ENCODE measurements at places on chromosomes 4 and X.

GRCh38 chr4:176090115-176090514 lies 24.5 kb downstream of the WDR17 start:
- no peak for DNase-seq

- no peak for DNase-seq
Measured at GRCh38 chrX:1248331-1249061, 20.1 kb upstream of the CSF2RA start.

- no peak for DNase-seq
Measured at GRCh38 chr4:184014301-184014700, 109.2 kb downstream of the STOX2 start.

DNA sequence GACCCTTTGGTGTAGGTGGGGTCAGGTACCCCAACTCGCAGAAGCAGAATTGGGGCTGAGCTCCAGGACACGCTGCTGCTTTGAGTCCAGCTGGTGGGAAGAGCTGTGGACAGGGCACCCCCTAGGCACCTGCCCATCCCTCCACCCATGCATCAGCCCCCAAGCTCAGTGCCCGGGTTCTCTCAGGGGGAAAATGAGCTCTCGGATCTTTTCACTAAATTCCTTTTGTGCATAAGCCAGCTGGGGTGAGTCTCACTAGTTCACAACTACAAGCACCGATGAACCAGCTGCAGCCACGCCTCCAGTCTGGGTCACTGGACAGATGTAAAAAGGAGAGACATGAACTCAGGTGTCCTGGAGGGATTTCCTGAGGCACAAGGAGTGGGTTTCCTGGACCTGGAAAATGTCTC lies 286.8 kb downstream of the CRLF2 start:
- no peak for DNase-seq

GRCh38 chr4:140134746-140135425 lies 19.1 kb downstream of the MAML3 start:
- no peak for DNase-seq

DNA sequence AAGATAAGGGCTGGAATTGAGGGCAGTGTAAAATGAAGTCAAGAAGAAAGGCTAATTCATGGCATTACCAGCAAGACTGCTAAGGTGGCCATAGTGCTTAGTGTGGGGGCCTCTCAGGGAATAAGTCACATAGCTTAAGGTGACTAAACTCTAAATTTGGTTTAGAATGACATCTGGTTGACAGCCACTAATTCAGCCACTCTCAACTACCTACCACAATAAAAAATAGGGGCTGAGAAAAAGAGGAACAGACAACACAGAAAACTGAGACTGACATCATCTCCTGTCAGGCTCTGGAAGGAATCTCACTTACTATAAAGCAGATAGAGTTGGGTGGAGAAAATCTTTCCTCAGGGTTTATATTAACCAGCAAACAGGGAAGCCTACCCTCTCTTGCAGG lies 96.9 kb downstream of the CHRDL1 start:
- no peak for DNase-seq

DNA sequence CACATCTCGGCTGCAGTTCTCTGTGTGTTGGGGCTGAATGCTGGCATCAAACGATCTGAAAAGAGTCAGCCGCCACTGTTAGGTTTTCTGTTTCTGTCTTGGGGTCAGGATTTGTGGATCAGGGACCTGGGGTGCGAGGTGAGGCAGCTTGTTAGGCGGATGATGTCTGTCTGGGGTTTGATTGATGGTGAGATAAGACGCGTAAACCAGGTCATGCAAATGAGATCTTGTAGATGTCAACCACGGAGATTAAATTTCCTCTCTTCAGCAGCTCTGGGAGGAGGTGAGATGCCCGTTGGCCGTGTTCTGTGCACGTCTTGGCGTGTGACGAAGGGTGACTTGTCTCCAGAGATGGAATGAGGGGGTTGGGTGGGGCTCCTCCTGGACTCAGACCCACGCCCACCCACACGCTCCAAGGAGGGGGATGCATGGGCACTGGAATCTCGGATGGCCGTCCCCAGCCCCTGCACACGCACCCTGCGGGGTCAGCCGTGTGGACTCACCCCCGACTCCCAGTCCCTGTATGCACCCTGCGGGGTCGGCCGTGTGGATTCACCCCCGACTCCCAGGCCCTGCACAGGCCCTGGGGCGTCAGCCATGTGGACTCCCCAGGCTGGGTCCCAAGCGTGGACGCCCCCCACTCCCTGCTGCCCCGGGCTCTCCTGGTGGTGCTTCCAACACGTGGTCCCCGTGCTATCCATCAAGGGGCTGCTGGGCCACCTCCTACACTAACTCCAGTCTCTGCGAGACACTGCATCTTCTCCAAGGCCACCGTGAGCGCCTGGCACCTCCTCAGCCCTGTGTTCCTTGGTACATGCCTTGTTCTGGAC lies 16.0 kb upstream of the UVSSA start:
- no peak for DNase-seq

DNA sequence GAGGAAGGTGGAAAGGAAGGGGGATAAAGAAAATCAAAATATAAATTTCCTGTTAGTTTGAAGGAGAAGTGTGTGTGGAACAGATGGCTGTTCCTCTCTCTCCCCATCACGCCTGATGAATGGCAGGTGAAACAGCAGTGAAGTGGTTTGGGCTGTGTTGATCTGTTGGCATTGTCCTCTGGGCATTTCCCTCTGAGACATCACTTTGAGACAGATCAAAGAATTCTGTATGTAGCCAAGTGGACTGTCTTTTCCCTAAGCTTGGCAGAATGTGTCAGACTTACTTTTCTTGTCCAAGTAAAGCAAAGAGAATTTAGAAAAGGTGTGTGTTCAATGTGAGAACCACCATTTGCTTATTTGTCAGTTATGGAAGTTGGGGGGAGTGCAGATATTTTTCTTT lies 47.5 kb downstream of the SEPTIN11 start:
- no peak for DNase-seq

- DNase-seq: no peak
Measured at GRCh38 chrX:34404386-34405070, 252.6 kb downstream of the TMEM47 start.

GRCh38 chrX:141904262-141904661 lies 568 bp downstream of the MAGEC1 start:
- DNase-seq: no peak

GRCh38 chr4:41079881-41080560 lies 134.3 kb downstream of the APBB2 start:
- DNase-seq: peak; percentile 68

DNA sequence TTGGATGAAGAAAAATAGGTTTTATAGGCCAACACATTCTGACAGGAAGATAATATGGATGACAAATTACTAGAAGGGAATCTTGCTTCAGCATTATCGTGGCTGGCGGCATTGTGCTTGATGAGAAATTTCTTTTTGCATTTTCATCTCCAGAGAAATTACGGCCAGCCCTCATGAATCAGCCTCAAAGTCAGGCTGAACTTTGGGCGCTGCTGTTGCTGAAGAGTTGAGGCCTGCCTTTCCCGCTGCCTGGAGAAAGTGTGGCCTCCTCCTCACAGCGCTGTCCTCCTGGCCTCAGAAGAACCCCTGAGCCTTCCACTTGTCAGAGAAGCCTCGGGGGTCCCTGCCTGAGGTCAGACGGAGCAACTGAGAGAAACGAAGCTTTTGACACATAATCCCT lies 272.4 kb upstream of the KCNIP4 start:
- no peak for DNase-seq

GRCh38 chr4:27088491-27088890 lies 227.8 kb downstream of the STIM2 start:
- DNase-seq: no peak

DNA sequence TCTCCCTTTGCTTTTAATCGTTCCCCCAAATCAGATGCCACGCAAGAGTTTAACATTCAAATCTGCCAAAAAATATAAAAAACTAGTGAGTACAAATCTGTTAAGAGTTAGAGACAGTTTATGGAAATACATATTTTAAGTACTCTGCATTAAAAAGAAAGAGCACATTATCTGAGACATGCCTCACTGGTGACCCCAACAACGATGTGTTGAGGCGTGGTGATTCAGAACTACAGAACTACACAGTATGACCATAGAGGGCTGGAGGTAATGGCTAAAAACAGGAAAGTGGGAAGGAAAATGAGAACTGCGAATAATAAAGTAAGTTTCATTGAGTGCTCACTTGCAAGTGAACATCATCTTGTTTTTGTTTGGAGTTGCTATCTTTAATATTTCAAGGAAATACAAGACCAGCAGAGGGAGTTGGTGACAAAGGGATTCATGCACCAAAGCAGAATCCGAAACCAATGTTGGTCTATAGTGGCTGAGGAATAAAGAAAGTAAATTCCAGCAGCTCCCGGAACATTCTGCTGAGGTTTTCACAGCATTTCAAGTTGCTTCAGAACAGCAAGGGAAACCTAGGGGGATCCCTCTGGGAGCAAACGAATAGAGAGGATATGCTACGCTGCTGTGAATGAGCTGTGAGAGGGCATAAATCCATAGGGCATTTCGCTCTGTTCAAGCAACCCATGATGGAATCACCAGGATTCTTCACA lies 92.2 kb downstream of the DCHS2 start:
- DNase-seq: peak; percentile 6

DNA sequence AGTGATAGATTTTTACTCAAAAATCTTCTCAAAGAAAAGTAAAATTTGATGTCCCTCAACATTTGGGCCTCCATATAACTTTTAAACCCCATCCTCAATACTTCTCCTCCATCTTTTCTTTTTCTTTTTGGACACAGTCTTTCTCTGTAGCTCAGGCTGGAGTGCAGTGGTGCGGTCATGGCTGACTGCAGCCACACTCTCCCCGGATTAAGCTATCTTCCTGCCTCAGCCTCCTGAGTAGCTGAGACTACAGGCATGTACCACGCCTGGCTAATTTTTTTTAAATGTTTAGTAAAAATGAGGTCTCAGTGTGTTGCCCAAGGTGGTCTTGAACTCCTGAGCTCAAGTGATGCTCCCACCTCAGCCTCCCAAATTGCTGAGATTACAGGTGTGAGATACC lies 33.1 kb downstream of the KDM6A start:
- DNase-seq: no peak

- DNase-seq: peak; percentile 22
Measured at GRCh38 chrX:33183361-33183760, 28.0 kb downstream of the DMD start.

- no peak for DNase-seq
Measured at GRCh38 chr4:30870513-30870912, 150.3 kb downstream of the PCDH7 start.

DNA sequence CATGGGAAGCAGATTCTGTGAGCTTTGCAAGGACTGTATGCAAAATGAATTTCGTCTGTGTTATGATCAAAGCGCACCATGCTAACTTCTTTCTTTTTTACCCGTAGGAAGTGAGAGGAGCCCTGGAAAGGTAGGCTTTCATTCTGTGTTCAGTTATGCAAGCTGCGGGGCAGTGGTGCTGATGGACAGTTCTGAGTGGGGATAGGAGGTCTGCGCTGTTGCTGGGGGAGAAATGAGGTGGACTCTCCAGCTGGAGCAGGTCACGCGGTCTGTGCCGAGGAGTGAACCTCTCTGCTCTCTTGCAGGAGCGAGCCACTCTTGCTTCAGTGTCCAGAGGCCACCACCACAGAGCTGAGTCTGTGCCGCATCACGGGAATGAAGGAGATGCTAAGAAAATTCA lies 4.5 kb downstream of the TRIML1 start:
- no peak for DNase-seq

- DNase-seq: no peak
Measured at GRCh38 chr4:109947457-109947856, 34.8 kb downstream of the EGF start.

- DNase-seq: no peak
Measured at GRCh38 chrX:127259742-127260141, 440.2 kb downstream of the PRR32 start.

GRCh38 chr4:78517050-78517652 lies 34.4 kb upstream of the ANXA3 start:
- DNase-seq: peak; percentile 16

- peak; percentile 46 for DNase-seq
Measured at GRCh38 chr4:53688186-53688790, 97.0 kb upstream of the LNX1 start.

GRCh38 chr4:123522646-123523045 lies 126.1 kb downstream of the SPRY1 start:
- DNase-seq: no peak

GRCh38 chrX:63735882-63736281 lies 49.1 kb downstream of the ARHGEF9 start:
- no peak for DNase-seq

- no peak for DNase-seq
Measured at GRCh38 chr4:3518511-3518880, 13.7 kb downstream of the LRPAP1 start.

- DNase-seq: no peak
Measured at GRCh38 chr4:106329041-106329618, 12.8 kb downstream of the AIMP1 start.

GRCh38 chr4:144720491-144720890 lies 74.5 kb downstream of the HHIP start:
- no peak for DNase-seq

DNA sequence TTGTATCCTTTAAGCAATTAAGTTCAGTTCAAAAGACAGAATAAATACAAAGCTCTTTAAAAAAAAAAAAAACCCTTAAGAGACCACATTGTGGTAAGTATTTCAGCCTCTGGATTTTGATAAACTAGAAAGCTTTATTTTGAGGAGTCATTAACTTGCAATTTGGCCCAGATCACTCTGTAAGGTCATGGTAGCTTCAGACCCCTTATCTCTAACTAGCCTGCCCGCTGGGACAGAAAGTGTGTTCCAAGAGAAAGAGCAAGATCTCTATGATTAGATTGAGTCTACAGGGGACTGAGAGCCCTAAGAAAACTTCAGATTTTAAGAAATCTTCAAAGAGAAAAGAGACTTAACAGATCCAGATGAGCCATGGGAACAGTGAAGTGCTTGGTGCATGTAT lies 45.6 kb downstream of the GALNT7 start:
- no peak for DNase-seq

DNA sequence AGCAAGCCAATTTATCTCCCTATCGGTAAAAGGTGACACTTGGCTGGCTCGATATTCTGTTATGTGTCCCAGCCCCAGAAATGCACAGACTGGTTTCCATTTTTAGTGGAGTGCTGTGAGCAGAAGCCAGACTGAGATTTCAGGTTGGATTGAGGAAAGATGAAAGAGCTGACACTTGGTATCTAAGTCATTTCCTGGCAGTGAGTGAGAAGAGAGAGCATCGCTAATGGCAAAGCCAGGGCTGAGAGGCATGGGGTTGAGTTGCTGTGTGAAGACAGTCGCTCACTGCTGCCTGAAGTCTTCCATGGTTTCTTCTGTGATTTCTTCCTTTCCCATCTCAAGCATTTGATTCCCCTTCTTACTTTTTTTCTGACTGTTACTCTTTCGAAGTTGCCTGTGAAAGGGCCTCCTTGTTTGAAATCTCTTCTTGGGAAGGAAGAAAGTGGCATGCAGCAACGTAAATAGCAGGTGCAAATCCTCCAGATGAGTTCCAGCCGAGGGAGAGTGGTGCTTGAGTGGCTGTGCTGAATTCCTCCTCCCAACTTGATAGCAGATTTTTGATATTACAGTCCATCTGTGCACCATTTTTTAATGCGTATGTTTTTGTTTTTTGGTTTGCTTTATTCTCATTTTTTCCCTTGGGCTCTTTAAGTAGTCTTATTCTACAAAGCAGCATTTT lies 109.2 kb upstream of the LIMCH1 start:
- DNase-seq: no peak
